Esophagus squamous epithelium (tissue), 5 donors: ENCODE measurements at places on chromosomes 4 and X.

GRCh38 chrX:108299704-108300103 lies 138.5 kb downstream of the COL4A6 start:
- DNase-seq = no peak

GRCh38 chr4:140236654-140237169 lies 82.7 kb upstream of the MAML3 start:
- no peak for DNase-seq

- DNase-seq = no peak
Observed at GRCh38 chrX:138986866-138987265, 275.3 kb upstream of the FGF13 start.

DNA sequence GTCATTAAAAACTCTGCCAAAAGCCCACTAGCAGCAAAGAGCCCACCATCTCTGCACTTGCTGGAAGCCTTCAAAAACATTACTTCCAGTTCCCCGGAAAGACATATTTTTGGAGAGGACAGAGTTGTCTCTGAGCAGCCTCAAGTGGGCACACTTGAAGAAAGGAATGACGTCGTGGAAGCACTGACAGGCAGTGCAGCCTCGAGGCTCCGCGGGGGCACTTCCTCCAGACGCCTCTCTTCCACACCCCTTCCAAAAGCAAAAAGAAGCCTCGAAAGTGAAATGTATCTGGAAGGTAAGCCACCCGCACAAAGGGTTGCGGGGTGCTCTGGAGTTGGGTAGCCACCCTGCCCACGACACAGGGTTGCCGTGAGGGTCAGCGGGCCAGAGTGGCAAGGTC lies 25.9 kb downstream of the OFD1 start:
- DNase-seq = no peak

GRCh38 chr4:20572976-20573375 lies 127.3 kb upstream of the PACRGL start:
- DNase-seq = no peak

DNA sequence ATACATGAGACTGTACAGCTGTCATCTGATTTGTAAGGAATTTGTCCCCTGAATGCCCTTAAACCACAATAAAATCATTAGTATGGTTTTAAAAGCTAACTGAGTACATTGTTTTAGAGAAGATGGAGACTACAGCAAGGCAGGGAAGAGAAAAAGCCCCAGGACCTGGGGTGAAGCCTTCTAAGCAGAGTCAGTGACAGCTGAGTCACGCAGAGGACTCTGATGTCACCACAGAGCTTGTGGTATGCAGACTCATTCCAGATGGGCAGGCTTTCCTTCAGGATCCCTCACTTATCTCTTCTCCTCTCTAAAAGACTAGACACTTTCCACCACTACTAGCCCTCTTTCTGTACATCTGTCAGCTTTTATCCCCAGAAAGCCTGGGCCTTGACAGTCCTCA lies 97.1 kb upstream of the ATOH1 start:
- no peak for DNase-seq

- DNase-seq = no peak
Observed at GRCh38 chr4:89904524-89904923, 9.9 kb downstream of the MMRN1 start.

- DNase-seq = no peak
Observed at GRCh38 chr4:53645108-53645507, 53.8 kb upstream of the LNX1 start.

- DNase-seq = no peak
Observed at GRCh38 chr4:105179539-105180401, 33.1 kb downstream of the TET2 start.

- no peak for DNase-seq
Observed at GRCh38 chr4:66930206-66930605, 615.1 kb downstream of the CENPC start.

DNA sequence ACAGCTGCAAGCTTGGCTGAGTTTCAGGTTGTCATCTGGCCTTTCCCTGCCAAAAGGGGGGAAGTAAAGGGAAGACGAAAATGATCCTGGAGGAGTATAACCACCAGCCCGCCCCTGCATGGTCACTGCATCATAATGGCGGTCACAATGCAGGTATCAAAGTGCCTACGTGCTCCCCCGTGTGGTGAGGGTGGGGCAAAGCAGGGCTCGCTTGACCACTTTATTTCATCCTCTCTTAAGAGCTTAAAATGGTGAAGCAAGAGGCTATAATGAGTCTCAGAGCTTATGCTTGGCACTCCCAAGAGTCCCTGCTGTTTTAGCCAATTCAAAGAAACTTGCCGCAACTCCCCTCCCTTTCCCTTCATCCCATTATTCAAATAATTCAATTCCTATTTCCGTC lies 105.6 kb downstream of the APOOL start:
- no peak for DNase-seq

GRCh38 chr4:108371282-108371681 lies 202.6 kb upstream of the LEF1 start:
- no peak for DNase-seq

GRCh38 chr4:87461281-87461700 lies 38.9 kb downstream of the NUDT9 start:
- no peak for DNase-seq

DNA sequence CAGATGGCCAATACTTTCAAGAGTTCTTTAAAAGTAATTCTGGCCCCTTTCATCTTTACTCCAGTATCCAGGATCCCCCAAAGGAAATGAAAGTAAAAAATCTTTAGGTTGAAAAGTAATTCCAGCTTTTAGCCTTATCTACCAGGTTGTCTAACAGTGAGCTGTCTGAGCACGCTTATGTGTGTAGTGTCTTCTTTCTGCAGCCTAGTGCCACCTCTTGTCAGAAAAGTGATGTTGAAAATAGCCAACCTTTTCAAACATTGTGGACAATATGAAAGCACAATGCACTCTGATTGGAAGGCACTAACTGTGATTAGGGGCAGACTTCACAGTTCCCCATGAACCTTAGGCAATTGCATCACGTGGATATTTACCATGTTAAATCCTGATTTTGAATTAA lies 92.1 kb downstream of the RELL1 start:
- DNase-seq = no peak

GRCh38 chr4:54683616-54684346 lies 26.0 kb downstream of the KIT start:
- no peak for DNase-seq

- peak; percentile 81 for DNase-seq
Observed at GRCh38 chr4:139295206-139295941, 5.9 kb upstream of the NAA15 start.

GRCh38 chr4:39124885-39125599 lies 57.3 kb upstream of the WDR19 start:
- no peak for DNase-seq

- no peak for DNase-seq
Observed at GRCh38 chr4:8113611-8114377, 44.8 kb downstream of the ABLIM2 start.

DNA sequence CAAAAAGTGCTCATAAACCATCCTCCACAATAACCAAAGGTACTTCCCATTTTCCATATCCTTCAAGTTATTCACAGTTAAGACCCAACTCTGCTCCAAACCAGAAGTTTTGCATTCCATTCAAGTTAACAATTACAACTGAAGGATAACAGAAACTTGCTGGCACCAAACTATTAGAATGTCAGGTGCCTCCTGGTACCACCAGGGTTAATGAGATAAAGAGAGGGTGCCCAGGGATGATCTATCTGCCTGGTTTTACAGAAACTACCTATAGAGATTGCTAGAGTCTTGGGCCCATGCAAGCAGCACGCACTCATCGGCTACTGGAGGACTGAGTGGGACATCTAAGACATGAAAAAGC lies 114.6 kb downstream of the RBM47 start:
- DNase-seq = no peak
